ENCODE measurements at places on chromosomes 3 and 15.

GRCh38 chr3:14497321-14497720, 42.8 kb downstream of the GRIP2 start:
- no peak for DNase-seq

GRCh38 chr3:126621171-126621570, 33.8 kb downstream of the TXNRD3 start:
- DNase-seq: no peak

DNA sequence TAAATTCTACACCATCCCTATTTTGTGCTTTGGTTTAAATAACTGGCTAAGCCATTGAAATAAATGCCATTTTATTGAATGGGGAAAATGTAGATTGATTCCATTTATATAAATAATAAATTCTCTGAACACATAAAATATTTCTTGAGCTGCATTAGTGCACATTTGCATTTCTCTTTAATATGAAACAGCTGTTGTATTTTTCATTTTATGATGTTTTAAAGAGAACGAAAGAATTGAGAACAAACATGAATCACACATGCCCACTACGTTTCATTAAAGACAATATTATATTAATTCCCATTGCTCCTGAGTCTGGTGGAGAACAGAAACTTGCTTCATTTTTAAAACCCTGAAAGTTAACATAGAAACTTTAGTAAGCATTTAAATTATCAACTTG, 235.7 kb upstream of the CFAP20DC start:
- DNase-seq: no peak

- no peak for DNase-seq
Observed at GRCh38 chr3:161406594-161407555, 35.6 kb upstream of the SPTSSB start.
